ENCODE measurements at places on chromosomes 7 and 10.

- no peak for DNase-seq
These were observed 2.7 kb upstream of the KMT2E start for GRCh38 chr7:105011141-105011830.

GRCh38 chr7:130921391-130922180, 187.6 kb upstream of the KLF14 start:
- no peak for DNase-seq

GRCh38 chr7:54705436-54705835, 53.6 kb downstream of the SEC61G start:
- DNase-seq, result no peak

DNA sequence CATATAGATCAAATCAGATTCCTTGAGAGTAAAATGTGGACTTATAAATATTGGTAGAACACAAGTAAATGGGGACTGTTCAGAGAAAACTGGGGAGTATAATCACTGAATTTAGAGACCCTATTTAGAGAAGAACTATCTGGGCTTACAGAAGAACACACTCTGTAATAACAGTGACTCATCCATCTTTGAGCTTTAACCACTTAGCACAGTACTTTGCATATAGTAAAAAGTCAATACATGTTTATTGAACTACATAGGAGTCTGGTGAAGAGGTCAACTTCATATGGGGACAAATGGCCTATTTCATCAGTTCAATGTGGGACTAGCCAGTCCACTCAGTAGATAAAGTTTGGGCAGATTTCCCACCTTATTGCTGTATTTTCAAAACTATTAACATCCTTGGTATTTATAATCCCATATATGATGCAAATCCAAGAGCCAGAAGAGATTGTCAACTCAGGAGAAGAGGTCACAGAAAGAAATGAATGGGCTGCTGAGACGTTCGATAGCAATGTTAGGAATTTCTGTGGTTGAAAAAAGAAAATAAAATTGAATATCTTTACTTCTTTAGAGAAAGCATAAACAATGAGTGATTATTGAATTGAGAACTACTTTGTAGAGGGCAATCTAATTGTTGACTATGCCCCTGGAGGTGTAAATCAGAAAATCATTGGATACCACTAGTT, 119.3 kb upstream of the CACNA2D1 start:
- DNase-seq, result no peak

DNA sequence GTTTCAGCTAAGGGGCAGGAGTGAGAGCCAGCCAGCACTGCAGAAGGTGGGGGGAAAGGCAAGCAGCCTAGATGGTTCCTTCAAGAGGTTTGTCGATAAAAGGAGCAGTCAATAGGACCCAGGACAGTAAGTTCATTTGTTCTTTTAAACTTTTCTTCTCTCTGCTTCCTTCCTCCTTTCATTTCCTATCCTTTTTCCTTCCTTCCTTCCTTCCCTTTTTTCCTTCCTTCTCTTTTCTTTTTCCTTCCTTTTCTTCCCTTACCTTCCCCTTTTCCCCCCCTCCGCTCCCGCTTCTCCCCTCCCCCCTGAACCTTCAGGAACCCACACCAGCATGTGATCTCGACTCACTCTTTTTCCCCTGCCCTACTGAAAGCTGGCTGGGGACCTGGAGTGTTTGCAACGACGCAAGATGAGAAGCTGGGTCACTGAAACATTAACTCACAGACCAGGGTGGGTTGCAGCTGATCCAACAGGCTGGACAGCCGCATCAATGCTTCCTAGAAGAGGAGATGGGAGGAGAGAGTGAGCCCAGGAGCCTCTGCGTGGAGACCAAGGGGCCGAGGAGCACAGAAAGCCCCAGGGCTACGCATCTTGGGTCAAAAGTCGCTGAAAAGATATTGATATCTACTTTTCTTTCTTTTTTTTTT, 103.4 kb upstream of the SDK1 start:
- no peak for DNase-seq

DNA sequence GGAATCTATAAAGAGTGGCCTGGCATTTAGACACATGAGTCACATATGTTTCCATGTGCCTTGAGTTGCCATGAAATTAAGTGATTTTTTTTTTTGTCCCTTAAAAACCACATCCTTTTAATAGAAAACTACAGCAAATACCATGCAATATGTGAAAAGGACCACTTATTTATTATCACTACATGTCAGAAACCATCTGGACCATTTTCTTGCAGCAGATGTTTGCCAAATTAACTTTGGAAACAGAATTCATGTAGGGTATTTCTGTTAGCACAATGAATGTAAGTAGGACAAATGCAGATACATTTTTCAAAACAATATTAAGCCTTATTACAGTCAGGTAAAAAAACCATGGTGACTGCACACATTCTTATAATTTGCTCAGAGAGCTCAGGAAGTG, 230.6 kb downstream of the REEP3 start:
- DNase-seq, result no peak

DNA sequence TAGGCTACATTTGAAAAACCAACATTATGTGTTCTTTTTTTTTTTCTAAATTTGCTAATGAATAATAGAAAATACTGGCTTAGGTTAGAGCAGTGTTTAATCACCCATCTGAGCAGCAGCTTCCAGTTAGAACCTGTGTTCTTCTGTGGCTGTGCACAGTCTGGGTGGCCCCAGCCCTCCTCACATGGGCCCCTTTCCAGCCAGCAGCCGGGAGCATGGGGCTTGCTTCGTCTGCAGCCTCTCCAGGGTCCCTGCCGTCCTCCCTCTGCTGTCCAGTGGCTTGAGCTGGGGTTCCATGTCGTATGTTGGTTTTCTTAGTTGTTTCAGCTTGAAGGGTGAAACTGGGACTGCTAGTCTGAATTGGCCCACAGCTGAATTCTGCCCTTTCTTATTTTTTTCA, 37.3 kb downstream of the BNIP3 start:
- DNase-seq, result no peak

- no peak for DNase-seq
These were observed 2.8 kb upstream of the COL1A2 start for GRCh38 chr7:94391726-94392392.

GRCh38 chr7:141558544-141559183, 7.5 kb downstream of the AGK start:
- peak; percentile 99 for DNase-seq

- DNase-seq, result no peak
These were observed 115.8 kb downstream of the ADAM12 start for GRCh38 chr10:126272526-126272925.

- no peak for DNase-seq
These were observed 59.3 kb downstream of the OSBPL3 start for GRCh38 chr7:24920451-24921361.

DNA sequence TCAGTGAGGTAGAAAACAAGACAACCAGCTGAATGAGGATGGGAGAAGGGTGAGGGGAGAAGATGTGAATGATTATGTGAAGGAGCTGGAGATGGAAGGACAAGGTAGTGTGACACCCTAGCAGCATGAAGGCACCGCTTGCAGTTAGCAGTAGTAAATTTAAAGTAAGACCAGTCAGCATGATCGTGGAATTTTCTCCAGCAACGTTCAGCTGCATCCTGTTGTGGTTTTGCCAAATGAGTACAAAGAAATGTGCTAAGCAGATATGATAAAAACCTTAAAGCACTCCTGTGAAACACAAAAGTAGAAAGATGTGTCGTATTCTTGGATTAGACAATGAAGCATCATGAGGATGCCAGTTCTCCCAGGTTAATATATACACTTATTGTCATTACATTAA, 34.1 kb upstream of the IFRD1 start:
- no peak for DNase-seq
